ENCODE measurements at places on chromosomes 13 and 19.

GRCh38 chr13:55761986-55762385, 1378.7 kb upstream of the PRR20A start:
- DNase-seq: no peak

GRCh38 chr13:110155072-110155471, 151.9 kb downstream of the COL4A1 start:
- DNase-seq: no peak

GRCh38 chr13:36512771-36513170, 80.5 kb downstream of the CCNA1 start:
- no peak for DNase-seq

GRCh38 chr13:48731957-48732569, 78.3 kb downstream of the CYSLTR2 start:
- no peak for DNase-seq

GRCh38 chr19:42269478-42270345, 660 bp downstream of the CIC start:
- no peak for DNase-seq

GRCh38 chr13:56736966-56737365, 403.8 kb upstream of the PRR20A start:
- no peak for DNase-seq

DNA sequence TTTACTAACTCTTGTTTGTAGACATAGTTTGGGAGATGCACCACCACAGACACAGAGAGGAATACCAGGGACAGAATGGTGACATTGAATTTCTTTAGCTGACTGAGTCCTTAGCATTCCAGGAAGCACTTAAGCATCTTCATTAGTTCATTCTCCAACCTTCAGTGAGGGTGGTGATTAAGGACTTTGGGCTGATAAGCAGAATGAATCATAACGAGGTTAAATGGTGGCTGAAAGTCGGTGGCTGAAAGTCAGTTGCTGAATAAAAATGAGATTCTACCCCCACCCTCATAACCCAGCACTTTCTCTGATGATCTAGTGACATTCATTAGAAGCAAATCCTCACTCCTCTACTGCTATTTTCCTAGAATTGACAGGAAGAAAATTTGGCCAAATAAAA, 10.6 kb downstream of the PCDH8 start:
- no peak for DNase-seq
